ENCODE measurements at places on chromosomes 4 and X. TPM values are rescaled to one million over a fixed set of nuclear protein-coding genes. Genes with fewer than 3 reads are reported as not detected.
A peak's percentile ranks its signal among the peaks of the same experiment; 100 is the strongest.

- H3K27ac ChIP-seq, result no peak overlapping the region
- DNase-seq, result peak; percentile 20
- no peak overlapping the region for H3K4me3 ChIP-seq
- H3K4me1 ChIP-seq, result no peaks in the 10 kb centered on the region
Observed at GRCh38 chrX:1389993-1390285, 2.0 kb downstream of the SLC25A6 start.

GRCh38 chr4:680928-681645 lies 6.7 kb downstream of the MYL5 start:
- H3K4me1 ChIP-seq, result no peaks in the 10 kb centered on the region
- no peak overlapping the region for H3K27ac ChIP-seq
- no peak overlapping the region for H3K4me3 ChIP-seq

The SFRP2 gene
- 1,198 TPM for total RNA-seq

The SYNPO2 gene
- total RNA-seq, result 1,531 TPM

The PLXNB3 gene
- total RNA-seq, result 18.7 TPM

The F8A3 gene
- 4.1 TPM for total RNA-seq

The SHISA3 gene
- total RNA-seq, result 2.1 TPM

All from aorta (tissue), 5 donors.